ENCODE measurements at places on chromosomes 5 and 9. TPM values are rescaled to one million over a fixed set of nuclear protein-coding genes. Genes with fewer than 3 reads are reported as not detected.
A peak's percentile ranks its signal among the peaks of the same experiment; 100 is the strongest.

The INSYN2B gene
- total RNA-seq = not detected

The NUTM2G gene
- not detected for total RNA-seq

GRCh38 chr9:135530146-135530545 lies 8.9 kb downstream of the LCN1 start:
- H3K36me3 ChIP-seq = no peaks in the 10 kb centered on the region
- no peak overlapping the region for H3K4me3 ChIP-seq
- DNase-seq = no peak
- no peaks in the 10 kb centered on the region for H3K4me1 ChIP-seq
- no peak overlapping the region for H3K27ac ChIP-seq

DNA sequence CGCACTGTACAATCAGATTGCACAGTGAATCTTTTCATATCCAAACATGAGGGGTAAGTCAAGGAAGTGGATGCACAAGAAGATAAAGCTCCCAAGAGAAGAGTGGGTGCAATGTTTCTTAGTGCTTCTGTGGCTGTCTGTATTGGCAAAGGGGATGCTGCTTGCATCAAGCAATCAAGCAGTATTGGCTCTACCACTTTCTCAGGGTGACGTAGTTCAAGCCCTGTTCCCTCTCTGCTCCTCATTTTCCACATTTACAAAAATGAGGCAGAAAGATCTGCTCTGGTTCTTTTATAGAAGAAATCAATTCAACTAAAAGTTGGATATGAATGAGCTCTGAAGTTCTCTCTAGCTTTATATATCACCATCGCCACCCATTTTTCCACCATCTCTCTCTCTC lies 2.3 kb downstream of the TNFSF8 start:
- H3K27ac ChIP-seq = peak overlapping the region; percentile 67
- no peaks in the 10 kb centered on the region for H3K4me1 ChIP-seq

- no peak overlapping the region for H3K4me3 ChIP-seq
- no peaks in the 10 kb centered on the region for H3K4me1 ChIP-seq
- no peaks in the 10 kb centered on the region for H3K27me3 ChIP-seq
Measured at GRCh38 chr9:129270205-129270604, 92.1 kb upstream of the IER5L start.

DNA sequence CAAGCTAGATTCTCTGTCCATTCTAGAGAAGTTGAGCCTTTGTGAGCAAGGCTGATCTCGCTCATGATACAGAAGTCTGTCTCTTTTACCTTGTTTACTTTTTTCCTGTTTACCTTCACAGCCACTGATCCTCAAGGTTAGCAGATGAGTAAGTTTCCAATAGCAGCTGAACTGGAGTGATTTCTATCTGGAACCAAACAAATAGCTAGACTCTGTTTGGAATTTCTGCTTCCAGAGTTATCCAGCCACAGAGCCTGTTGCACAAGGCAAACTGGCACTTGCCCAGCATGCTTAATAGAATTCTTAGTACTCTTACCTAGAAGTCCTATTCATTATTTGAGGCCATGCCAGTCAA lies 12.8 kb upstream of the PANK3 start:
- DNase-seq = peak; percentile 39
- H3K4me1 ChIP-seq = peaks cover 14% of the 10 kb centered on the region
- H3K36me3 ChIP-seq = no peaks in the 10 kb centered on the region
- H3K27me3 ChIP-seq = no peaks in the 10 kb centered on the region

DNA sequence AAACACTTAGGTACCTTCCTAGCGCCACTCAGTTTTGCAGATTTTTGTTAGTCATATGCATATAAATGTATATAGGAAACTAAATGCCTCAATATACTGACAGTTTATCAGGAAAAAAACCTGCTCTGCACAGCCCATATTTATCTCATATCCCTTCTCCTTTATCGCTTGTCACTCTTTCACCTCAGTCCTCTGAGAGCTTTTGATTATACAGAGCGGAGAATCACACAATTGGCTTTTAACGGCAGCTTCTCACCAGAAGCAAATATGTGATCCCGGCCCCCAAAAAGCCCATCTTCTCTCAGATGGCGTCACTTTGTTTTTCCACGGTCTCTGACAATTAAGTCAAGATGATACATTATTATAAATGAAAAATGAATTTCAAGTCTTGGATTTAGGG lies 362.6 kb downstream of the DNAH5 start:
- no peak overlapping the region for H3K4me3 ChIP-seq
- H3K4me1 ChIP-seq = no peaks in the 10 kb centered on the region
- H3K27me3 ChIP-seq = no peaks in the 10 kb centered on the region
- no peaks in the 10 kb centered on the region for H3K36me3 ChIP-seq
- H3K27ac ChIP-seq = no peak overlapping the region
